ENCODE measurements at places on chromosomes 7 and 10.

GRCh38 chr10:113846036-113846435 is 7.8 kb downstream of the DCLRE1A start:
- no peak for DNase-seq

DNA sequence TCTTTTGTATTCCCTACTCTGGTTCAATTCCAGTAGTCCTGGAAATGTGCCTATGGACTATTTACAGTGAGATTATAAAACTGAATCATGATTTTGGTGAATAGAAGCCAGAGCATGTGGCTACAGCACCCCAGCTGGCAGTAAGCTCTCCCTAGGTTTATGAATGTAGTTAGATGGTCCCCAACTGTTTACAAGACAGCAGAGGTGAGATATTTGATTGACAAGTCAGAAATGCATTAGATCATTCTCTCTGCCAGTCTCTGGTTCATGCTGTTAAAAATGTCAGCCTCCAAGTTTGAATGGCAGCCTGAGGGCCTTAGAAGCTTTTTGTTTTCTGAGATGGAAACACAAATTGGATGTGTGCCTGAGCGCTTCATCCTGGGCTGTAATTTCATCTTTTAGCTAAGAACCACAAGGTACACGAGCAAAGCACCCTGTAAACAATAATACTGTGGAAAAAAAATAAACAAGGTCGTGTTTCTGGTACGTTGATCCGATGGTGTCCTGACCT is 85.0 kb downstream of the BTRC start:
- DNase-seq, result no peak

- peak; percentile 80 for DNase-seq
Measured at GRCh38 chr7:151110941-151111645, 24.8 kb downstream of the AGAP3 start.

- no peak for DNase-seq
Measured at GRCh38 chr7:110940756-110941155, 150.2 kb upstream of the LRRN3 start.

GRCh38 chr10:14244801-14245211 is 85.9 kb downstream of the FRMD4A start:
- no peak for DNase-seq

DNA sequence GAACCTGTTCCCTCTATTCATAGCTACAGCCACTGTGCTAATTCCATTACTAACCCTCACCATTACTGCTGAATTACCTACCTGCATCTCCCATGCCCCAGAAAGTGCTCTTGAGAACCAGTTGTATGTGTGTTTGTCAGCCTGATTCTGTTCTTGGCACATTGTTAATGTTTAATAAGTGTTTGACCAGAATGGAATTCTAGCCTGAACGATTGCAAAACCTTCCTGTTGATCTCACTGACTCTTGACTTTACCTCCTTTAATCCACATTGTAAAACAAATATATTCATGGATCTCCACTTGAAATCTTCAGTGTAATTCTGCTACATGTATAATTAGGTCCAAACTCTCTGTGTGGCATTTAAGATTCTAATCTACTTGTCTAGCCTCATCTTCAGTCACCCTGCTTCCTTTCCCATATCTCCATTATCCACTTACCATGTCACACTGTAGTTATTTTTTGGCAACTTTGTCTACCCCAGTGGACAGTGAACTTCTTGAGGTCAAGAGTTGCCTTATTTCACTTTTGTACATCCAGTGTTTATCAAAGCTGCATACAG is 4.9 kb downstream of the ZNF277 start:
- no peak for DNase-seq

- no peak for DNase-seq
Measured at GRCh38 chr7:94666879-94667587, 11.1 kb upstream of the SGCE start.

- no peak for DNase-seq
Measured at GRCh38 chr7:46508583-46508982, 587.5 kb upstream of the IGFBP3 start.

DNA sequence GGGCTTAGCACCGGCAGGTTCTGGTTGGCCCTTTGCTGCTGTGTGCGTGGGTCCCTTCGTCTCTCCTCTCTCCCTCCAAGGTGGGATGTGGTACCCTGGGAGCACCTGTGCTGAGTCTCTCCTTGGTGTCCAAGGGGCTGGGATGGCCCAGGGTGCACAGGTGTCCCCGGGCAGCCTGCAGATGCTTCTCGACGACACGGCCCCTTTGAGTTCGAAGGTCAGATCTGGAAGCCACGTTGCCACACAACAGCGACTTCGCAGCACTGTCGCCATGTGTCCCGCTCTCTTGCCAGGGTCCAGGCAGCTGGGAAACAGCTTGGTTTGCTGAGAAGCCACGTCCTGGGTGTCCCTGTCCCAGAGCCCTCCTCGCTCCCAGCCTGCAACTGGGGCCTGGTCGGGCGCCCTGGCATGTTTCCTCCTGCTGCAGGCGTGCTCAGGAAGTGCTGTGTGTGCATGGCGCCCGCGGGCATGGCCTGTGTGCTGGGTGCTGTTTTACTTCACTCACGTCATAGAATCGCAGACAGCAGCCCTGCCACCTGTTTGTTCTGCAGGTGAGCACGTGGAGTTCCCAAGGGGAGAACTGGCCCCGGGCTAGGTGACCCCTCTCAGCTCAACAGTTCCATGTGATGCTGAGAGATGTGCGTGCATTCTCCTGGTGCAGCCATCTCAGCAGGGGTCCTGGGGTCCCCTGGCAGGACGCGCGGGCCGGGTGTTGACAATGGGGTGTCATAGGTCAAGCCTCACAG is 70.9 kb downstream of the DNAJB6 start:
- no peak for DNase-seq

GRCh38 chr10:93123766-93124165 is 50.1 kb downstream of the CYP26A1 start:
- DNase-seq, result no peak

DNA sequence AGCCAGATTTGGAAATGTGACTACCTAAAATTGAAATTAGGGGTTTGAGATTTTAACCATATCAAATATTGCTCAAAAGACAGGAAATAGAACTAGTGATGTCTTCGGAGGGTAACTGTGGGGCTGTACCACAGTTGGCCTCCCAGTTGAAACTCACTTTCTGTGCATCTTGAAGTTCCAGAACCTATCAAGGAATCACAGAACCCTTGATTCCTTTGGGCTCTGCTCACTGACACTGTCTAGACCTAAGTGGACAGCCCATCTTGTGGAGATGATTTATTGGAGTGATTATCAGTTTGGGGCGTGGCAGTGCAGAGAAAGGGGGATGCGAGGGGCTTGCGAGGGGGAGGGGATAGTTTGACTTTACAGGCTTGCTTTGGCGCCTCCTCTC is 134.2 kb upstream of the GJD4 start:
- DNase-seq, result no peak

DNA sequence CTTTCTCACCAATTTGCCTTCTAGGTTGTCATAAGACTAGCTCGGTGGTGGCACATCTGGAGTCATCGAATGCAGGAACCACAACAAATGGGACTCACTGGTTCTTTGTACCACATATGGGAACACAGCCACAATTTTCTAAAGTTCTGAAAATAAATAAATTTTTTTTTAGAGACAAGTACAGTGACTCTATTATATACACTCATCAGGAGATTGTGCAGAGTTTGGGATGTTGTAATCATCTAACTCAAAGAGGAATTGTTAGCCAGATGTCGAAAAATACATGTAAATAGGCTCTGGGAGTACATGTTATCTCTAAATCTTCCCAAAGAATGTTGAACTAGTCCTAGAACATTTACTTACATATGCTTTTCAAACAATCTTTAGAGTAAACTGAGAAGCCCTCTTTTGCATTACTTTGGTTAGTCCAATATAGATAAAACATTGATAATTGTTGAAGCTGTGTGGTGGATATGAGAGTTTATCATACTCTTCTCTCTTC is 19.6 kb upstream of the SEPTIN7 start:
- DNase-seq, result no peak

DNA sequence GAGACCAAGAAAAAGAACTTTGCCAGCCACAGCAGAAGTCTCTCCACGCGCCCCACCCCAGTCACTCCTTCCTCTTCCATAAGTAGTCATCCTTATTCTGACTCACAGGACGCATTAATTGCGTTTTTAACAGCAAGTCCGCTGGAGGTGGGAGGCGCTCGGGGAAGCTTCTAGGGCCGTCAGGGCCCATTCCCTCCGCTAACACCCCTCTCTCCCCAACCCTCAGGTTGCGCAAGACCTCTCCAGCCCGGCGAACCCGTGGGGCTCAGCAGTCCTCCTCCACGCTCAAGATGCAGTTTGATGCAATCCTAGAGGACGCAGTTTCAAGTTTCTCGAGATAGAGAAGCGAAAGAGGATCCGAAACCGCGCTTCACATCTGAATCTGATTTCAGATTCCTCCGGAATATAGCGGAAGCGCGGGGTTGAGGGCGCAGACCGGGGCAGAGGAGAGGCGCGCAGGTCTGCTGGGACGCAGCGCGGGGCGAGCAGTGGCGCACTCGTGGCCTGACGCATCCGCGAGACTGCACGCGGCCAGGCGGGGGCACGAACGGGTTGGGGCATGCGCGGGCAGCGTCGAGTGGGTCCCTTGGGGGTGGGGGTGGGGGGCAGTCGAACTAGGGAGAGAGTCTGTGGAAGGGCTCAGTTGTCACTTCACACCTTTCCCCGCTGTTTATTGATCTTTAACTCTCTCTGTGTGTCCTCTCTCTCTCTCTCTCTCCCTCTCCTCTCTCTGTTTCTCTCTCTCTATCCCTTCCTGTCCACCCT is 37.8 kb upstream of the PSAP start:
- DNase-seq, result peak; percentile 92

DNA sequence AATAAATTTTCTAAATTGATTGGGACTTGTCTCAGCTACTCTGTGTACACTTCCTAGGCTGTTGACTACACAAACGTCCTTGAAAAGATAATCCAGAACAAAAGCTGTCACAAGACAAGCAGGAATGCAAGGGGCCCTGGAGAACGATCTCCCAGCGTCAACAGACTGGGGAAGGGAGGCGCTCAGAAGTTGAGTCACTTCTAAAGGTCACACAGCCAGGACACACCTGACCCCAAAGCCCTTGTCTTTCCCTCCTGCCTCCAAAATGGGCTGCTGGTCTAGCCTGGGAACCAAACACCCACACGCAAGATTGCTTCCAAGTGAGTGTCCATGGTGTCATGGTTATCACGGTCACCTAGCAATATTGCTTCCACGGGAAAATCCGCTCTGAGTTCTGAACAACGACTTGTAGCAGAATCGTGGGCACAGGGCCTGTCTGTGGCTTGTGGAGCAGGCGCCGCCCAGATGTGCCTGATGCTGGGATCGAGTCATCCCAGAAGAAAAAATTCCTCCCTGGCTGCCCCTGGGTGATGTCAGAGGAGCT is 49.8 kb downstream of the SPOCK2 start:
- no peak for DNase-seq

DNA sequence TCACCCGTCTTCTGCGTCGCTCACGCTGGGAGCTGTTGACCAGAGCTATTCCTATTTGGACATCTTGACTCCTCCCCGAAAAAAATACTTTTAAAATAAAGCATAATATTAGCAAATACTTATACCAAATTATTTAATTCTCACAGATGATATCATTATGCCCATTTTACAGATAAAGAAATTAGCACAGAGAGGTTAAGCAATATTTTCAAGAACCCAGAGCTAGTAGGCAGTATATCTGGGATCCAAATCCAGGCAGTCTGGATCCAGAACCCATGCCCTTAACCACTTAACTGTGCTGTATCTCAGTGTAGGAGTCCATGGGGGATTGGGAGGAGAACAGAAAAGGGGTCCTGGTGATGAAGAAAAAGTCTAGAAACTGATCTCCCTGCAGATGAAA is 6.1 kb downstream of the IQUB start:
- no peak for DNase-seq

DNA sequence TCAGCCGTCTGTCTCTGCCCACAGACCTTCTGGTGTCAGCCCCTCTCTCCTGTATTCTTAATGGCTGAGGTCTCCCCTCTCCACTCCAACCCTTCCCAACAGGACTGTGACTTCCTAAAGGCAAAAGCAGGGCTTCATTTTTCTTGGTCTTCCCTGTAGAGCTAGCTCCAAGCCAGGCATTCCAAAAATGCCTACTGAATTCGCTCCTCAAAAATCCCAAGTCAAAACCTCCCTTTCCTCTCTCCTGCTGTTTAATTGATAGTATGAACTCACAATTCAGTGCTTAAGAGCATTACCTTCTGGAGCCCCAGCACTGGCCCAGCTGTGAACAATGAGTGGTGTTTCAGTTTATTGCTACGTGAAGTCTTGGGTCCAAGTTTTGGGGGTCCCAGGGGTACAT is 628.4 kb downstream of the PARD3 start:
- DNase-seq, result no peak

GRCh38 chr10:107728807-107729206 is 564.3 kb upstream of the SORCS1 start:
- no peak for DNase-seq

DNA sequence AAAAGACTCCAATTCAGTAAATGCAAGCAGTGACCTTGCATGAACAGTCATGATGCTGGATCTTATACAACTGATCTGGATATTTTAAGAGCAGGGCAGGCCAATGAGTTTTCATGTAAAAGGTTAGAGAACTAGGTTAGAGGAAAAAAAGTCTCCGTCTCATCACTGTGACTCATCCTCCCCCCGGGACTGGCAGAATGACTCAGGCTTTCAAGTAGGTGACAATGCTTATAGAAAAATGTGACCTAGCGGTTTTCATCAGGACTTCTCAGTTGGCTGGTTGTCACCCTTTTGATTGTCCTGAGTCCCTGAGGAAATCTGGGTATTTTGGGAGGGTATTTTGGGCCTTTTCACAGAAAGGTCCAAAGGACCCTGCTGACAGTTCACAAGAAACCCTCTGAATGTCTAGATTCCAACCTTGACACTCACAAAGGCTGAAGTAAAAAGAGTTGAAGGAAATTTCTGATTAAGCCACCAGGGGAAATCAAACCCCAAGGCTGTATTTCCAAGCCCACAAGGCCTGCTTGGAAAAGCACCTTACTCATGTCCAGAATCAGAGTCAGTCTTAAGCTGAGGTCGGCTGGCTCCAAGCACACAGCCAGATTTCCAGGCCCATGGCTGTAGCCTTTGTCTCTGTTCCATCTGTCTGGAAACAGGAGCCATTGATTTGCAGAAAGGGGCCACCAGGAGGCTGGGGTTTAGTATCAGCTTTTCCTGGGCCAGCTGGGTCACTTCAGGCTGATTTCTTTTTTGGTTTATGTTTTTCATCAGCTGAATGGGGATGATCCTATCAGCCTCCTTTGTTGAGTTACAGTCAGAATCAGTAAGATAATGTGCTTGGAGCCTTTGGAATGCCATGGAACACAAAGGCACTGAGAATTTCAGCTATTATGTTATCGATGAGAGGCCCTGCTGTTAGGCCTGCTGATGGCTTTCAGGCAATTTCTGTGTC is 226.4 kb upstream of the HABP2 start:
- peak; percentile 91 for DNase-seq

DNA sequence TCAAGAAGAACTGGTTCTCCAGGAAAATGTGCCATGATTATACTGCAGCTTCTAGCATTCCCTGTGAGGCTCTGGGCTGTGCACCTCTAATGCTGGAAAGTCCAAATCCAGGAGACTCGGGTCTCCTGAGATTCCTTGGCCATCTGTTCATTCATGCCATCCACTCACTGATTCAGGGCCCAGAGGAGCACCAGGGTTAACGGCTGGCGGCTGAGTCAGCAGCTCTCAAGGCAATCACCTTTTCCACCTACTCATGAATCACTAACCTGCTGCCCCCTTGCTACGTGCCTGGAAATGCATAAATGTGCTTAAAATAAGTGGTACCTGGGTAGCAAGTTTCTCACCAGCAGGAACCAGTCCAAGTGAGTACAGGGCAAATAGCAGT is 132.7 kb downstream of the KCNMA1 start:
- no peak for DNase-seq

GRCh38 chr7:14687777-14688176 is 214.8 kb downstream of the DGKB start:
- no peak for DNase-seq

Measured in adrenal gland (tissue), 19 donors.